ENCODE measurements at places on chromosomes 1 and 21. TPM values are rescaled to one million over a fixed set of nuclear protein-coding genes. Genes with fewer than 3 reads are reported as not detected.

Gene SPATA1
- total RNA-seq = 0.95 TPM

Gene BATF3
- total RNA-seq = 3.0 TPM

Gene ERICH3
- not detected for total RNA-seq

Gene TMPRSS3
- total RNA-seq = not detected

Gene NUP210L
- 0.11 TPM for total RNA-seq

Gene PEA15
- total RNA-seq = 75.1 TPM

Gene RAB42
- 2.0 TPM for total RNA-seq

Gene IRF2BP2
- total RNA-seq = 74.6 TPM

Gene SLX9
- total RNA-seq = 33.6 TPM

Gene ATP6V1G3
- not detected for total RNA-seq

Gene TGFB2
- total RNA-seq = 7.7 TPM

Gene UBE2Q1
- 34.9 TPM for total RNA-seq

Gene TNNT2
- not detected for total RNA-seq

Gene PHLDA3
- 55.1 TPM for total RNA-seq

Gene CFHR1
- 0.07 TPM for total RNA-seq

Gene BARHL2
- not detected for total RNA-seq

Gene RNF186
- total RNA-seq = not detected

Gene PIGM
- total RNA-seq = 4.4 TPM

Gene LY9
- not detected for total RNA-seq

Gene CLCA4
- total RNA-seq = not detected

Gene RXRG
- total RNA-seq = not detected

Gene C1orf210
- total RNA-seq = not detected

Gene TMEM269
- total RNA-seq = not detected

Gene ELAVL4
- not detected for total RNA-seq

Gene SLC30A2
- total RNA-seq = not detected

Gene BEST4
- total RNA-seq = under 0.01 TPM

Gene SPATA21
- not detected for total RNA-seq
